ENCODE measurements at places on chromosomes 7 and 10.

DNA sequence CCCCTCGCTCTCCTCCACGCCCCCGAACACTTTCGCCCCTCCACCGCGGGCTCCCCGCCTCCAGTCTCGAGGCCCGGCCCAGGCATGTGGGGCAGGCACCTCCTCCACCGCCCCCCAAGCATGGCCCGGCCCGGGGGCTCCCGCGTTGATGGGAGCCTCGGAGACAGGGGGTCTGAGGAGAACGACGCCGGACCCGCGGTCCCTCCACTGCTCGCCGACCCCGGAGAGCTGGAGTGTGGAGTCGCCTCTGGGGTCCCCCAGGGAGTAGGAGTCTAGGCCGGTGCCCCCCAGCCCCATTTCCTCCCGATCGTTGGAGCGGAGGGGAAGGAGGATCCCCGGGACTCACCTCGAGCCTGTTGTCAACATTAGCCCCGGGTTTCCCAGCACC, 206 bp downstream of the UPF2 start:
- DNase-seq: no peak

GRCh38 chr10:14673189-14673861, 101.4 kb downstream of the FAM107B start:
- no peak for DNase-seq

DNA sequence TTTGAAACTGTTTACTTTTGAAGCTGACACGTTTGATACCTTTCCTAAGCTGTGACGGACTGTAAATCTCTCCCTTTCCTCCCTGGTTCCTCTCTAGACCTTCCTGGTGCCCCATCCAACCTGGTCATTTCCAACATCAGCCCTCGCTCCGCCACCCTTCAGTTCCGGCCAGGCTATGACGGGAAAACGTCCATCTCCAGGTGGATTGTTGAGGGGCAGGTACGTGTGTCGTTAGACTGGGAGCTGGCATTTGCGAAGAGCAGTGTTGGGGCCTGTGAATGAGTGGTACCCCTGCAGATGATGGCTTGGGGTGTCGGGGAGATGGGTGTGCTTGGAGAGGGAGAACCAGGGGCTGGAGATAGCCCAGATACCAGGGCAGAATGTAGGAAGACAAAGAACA, 602.7 kb upstream of the FOXK1 start:
- DNase-seq: no peak

- no peak for DNase-seq
Measured at GRCh38 chr7:107025449-107026103, 18.9 kb upstream of the PRKAR2B start.

- no peak for DNase-seq
Measured at GRCh38 chr7:38502848-38503247, 128.3 kb downstream of the AMPH start.

DNA sequence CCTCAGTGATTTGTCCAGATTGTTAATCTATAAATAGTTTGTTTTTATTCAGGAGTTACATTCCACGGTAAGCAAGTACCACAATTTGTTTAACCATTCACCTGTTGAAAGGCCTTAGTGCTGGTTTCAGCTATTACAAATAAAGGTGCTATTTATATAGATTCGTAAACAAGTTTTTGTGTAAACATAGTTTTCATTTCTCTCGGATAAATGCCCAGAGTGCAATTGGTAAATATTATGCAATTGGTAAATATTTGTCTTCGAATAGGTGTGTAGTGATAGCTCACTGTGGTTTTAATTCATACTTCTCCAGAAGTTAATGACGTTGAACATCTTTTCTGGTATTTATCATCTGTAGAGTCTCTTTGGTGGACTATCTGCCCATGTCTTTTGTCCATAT, 76.4 kb upstream of the RSU1 start:
- DNase-seq: no peak

DNA sequence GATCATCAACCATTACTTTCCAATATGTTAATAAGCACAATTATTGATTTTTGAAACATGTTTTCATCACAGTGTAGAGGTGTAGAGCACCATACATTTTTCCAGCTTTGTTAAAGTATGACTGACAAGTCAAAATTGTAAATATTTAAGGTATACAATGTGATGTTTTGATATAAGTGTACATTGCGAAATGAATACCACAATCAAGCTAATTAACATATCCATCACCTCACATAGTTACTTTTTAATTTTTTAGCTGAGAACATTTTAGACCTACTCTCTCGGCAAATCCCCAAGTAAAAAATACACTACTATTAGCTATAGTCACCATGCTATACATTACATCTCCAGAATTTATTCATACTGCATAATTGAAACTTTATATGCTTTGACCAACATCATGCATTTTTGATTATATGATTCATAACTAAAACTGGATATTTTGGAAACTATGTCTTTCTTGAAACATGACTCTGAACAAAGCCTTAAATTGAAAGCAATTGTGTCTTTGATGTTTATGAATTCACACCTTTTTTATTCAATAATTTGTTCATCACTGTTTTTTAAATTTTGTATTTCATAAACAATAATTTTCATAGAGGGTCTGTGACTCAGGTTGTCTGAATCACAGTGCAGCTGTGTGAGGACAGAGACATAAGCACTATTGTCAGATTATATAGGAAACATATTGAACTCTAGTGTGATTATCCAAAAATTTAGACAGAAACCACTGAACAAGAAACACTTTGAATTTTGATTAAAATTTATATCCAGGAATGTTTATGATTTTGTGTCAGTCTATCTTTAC, 486.1 kb downstream of the SEMA3D start:
- no peak for DNase-seq

- no peak for DNase-seq
Measured at GRCh38 chr7:129940329-129940728, 12.4 kb downstream of the UBE2H start.

- DNase-seq: peak; percentile 37
Measured at GRCh38 chr10:102675011-102675665, 30.9 kb downstream of the TRIM8 start.

DNA sequence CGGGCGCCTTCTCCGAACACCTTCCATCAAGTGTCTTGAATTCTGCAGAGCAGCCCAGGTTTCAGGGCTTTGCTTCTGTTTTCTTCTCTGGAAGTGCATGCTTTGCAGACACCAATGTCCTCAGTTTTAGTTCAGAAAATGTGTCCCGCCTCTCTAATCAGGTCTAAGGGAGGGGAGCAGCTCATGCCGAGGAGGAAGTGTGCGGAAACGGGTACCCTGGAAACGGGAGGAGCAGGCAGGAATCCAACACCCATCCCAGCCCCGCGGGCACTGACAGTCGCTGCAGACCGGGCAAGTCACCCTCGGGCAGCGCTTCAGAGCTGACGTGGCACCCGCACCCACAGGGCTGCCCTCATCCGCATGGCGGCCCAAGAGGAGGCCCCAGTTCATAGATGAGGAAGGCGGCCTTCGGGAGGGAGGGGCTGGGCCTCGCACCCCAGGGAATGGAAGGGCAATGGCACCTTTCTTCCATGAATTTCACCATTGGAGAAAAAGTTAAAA, 338.7 kb downstream of the DNAJB6 start:
- DNase-seq: no peak

DNA sequence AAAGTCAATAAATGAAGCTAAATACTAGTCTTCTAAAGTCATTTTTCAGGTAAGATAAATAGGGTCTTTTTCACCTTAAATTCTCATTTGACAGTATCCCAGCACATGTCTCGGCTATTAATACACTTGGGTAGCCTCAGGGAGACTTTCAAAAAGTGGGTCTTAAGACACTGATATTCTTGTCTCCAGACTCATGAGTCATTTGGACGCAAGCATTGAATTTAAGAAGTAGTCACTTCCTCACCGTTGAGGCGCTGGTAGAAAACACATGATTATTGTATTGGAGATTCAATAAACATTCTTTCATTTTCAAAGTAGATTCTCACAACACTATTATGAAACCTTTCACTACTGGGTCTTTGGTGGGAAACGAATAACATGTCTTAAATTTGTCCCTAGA, 108.9 kb upstream of the SP8 start:
- DNase-seq: no peak

GRCh38 chr10:95896071-95896850, 11.5 kb upstream of the CC2D2B start:
- DNase-seq: no peak

DNA sequence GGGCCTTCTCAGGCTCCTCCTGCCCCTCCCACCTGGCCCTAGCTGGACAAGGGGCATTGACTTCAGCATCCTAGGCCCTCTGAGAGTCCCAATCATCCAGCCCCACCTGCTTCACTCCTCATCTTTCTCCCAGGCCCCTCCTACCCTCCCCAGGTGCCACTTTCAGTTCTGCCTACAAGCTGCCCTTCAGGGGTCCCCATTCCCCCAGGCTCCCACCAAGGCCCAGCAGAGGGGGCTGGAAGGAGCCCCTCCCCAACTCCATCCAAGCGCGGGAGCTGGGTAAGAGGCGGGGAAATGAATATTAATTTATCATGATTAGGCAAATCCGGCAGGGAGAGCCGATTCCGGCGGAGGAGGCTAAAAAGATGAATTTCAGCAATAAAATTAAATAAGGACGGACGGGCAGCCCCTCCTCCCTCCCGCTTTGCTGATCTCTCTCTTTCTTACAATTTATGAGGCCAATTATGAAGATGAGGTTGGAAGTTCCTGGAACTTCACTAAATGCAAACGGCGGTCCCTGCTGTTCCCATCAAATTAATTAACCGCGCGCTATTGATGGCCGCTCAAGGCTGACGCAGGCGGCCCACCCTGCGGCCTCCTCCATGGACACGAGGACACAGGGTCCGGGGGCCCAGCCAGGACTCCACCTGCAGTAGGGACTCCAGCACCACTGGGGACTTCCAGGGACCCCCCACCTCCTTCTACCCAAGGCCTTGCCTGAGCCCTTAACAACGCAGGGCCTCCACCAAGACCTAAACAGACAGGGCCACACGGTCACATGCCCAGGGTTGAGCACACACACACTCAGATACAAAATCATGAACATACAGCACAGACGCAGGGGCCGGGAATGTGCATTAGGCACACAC, 13.9 kb downstream of the POLL start:
- DNase-seq: no peak

- DNase-seq: no peak
Measured at GRCh38 chr10:130361351-130362105, 225.3 kb downstream of the GLRX3 start.

DNA sequence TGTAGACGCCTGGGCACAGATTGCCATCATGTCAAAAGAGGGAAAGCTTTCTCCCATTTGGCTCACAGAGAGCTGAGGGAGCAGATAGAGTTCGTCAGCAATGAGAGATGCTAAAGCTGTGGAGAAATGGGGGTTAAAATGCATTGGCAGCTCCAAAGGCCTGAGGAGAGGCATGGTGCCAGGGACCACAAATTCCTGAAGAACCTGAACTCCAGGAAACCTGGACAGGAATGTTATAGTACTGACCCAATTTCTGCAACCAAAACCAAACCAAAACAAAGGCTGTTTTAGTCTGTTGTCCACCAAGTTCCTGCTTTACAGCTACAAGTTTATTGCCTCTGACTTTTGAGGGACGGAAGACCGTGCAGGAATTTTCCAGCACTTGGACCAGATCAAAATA, 575.7 kb downstream of the REEP3 start:
- DNase-seq: no peak

DNA sequence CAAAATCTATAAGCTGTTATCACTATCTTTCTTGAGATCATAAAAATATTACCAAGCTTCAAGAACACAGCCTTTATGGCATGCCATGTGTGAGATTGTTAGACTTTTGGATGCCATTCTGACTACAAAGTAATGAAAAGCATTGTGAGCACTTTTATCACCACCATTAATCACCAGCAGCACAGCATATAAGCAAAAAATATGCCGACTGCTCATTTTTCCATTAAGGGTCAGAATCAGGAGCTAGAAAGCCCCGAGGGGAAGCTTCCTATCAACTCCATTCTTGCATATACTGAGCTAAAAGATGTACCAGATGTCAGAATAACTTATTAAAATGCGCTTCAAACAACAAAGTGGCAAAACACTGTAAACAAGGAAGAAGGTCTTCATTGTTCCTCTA, 114.3 kb downstream of the LMBR1 start:
- DNase-seq: no peak

DNA sequence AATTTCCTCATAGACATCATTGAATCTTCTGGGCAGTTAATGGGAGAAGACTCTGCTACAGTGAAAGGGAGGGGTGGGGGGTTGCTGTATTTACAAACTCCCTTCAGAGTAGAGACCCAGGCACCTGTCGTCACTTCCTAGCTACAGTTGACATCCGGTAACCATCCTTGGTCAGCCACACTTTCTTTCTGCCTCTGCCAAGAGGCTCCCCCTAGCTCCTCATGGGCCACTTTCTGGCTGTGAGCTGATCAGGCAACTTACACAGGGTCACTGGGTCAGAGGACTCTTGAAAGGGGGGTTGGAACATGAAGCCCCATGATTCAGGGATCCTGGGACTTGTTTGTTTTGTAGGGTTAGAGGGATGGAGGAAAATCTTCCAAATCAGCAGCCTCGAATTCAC, 1.2 kb downstream of the TECPR1 start:
- no peak for DNase-seq

GRCh38 chr7:159141660-159142059, 3.0 kb downstream of the VIPR2 start:
- no peak for DNase-seq

DNA sequence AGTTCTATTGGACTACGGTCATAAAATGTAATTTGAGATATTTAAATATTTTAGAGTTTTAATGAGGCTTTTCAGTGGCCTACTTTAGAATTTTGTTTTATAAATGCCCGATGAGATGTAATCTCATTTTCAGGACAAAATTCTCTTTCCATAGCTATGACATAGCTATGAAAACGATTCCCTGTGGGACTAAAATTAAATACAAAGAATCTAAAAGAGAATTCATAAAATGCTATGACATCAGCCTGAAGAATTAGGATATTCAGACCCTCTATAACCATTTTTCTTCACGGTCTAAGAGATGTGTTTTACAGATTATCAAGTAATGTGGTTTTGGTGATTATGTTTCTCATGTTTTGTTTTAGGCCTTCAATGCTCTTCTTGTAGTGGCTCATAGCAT, 48.2 kb upstream of the ODAD2 start:
- no peak for DNase-seq

GRCh38 chr10:44967616-44968015, 8.0 kb downstream of the RASSF4 start:
- no peak for DNase-seq

DNA sequence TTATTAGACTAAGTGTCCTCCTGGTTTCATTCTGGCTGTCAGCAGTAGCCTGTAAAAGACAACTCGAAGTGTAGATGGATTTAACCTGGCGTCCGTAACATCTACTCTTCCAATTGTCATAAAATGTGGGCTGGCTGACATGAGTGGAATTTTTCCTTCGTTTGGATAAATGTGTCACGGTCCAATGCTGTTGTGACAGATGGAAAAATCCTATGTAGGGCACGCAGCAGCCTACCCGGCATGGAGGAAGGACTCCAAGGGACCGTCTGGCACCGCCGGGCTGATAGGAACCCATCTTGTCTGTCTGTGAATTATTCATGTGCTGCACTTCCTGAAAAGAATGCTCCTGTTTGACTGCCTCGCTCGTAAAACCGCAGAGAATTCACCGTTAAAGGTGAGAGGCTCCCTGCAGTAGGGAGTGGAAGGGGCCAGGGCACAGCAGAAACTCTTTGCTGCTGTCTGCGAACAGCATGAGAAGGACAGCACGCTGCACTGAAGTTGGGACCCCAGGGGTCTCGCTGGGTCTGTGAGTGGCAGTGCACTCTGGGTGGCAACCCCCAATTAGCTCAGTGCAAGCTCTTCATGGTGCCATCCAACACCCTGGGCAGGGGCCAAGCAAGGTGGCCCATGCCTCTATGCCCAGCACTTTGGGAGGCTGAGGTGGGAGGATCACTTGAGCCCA, 1.6 kb upstream of the ORAI2 start:
- no peak for DNase-seq

Data from neural crest cell (in vitro differentiated cells).